ENCODE measurements at places on chromosomes 5 and 9.

DNA sequence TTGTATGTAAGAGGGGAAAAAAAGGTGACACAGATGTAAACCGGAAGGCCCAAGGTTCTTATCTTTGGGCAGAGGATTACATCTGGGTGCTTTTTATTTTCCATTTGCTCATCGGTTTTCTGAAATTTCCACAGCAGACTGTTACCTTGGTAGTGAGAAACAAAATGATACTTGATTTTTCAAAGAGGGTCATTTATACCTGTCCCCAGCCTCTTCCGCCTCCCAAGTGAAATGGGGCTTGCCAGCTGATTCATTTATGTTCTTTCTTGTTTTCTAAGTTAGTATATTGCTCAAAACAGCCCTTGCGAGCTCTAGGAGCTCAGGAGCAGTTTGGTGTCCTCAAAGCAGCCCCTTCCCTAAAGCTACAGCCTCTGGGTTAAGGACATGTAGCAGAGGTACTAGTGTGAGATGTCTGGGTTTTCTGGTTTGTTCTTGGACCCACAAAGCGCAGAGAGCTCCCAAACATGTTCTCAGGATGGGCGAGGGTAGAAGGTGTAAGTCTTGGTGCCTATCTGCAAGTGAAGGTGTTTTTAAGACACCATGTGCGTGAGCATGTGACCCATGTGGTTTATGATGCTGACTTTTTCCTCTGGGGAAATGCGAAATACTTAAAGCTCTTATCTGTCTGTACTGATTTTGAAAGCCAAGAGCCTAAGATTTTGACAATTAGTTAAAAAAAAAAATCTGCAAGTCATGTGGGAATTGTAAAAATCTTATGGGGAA, 38.3 kb downstream of the DAPK1 start:
- no peak for DNase-seq

GRCh38 chr5:30469691-30470090, 723.8 kb upstream of the CDH6 start:
- no peak for DNase-seq

DNA sequence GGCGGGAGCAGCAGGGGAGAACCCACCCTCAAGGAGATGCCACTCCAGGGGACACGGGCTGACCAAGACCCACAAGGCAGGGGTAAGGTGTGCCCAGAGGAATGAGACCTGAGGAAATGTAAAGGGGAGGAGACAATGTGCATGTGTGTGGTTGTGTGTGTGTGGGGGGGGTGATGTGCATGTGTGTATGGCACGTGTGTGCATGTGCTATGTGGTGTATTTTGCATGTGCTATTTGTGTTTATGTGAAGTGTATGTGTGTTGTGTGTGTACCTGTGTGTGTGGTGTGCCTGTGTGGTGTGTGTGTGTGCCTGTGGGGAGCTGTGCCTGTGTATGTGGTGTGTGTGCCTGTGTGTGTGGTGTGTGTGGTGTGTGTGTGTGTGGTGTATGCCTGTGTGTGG, 33.5 kb upstream of the FCN2 start:
- DNase-seq: no peak

DNA sequence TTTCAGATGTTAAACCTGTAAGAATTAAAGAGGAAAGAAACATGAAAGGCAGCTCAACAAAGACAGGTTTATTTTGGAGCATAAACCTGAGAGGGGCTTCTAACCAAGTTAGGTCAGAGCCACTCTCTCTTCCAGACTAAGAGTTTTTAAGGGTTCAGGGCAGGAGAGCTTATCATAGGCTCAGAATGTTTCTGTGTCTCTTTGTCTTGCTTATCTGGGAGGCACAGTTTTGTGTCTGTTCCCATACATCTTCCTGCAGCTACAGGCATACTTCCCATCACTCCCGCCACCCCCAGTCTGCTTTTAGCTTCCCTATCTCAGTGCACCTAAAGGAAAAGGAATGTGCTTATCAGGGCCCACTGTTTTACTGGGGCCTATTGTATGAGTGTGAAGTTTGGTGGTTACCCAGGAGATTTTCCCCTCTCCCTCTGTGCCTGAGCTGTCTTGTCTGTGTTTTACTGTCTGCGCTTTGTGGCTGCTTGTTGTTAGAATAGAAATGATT, 21.9 kb downstream of the CD14 start:
- DNase-seq: no peak

DNA sequence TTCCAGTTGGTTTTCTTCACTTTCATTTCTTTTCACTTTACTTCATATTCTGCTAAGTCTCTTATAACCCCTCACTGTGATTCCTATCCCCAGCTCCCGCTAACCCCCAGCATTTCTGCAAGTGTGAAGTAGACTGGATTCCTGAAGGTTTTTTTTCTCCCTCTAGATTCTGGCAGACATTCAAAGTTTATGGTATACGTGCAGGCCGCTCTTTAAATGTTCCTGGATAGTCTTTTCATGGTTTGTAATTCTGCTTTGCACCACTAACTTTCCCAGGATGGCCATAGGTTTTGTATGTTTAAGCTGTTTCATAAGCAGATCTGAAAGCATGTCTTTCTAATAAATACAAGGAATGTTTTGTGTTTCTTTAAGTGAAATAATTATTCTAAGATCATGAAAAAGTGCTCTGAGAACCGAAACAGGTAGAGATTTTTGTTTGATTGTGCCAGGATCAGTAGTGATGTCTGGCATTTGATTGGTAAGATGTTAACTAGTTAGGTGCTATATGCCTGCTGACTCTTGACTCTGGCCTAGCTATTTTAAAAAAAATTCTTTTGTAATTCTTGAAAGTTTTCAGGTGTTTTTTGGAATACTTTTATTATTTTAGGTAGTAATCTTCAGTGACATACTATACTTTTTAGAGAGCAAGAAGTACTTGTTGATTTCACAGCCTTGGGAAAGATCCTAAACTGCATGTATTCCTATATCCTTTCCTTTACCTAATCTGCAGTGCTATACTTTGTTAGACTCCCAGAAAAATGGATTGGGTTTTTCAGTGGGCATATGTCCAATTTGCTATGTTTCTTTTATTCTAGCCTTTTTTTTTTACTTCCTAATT, 29.7 kb downstream of the CNOT6 start:
- DNase-seq: no peak

- DNase-seq: peak; percentile 42
These were observed 6.8 kb downstream of the MRPL36 start for GRCh38 chr5:1792842-1793266.

- DNase-seq: no peak
These were observed 99.4 kb downstream of the DRD1 start for GRCh38 chr5:175344331-175345195.

- DNase-seq: no peak
These were observed 18.1 kb upstream of the LPCAT1 start for GRCh38 chr5:1541702-1542400.

GRCh38 chr5:142798099-142798770, 28.1 kb downstream of the ARHGAP26 start:
- DNase-seq: no peak
